ENCODE measurements at places on chromosomes 11 and 22. TPM values are rescaled to one million over a fixed set of nuclear protein-coding genes. Genes with fewer than 3 reads are reported as not detected.
A peak's percentile ranks its signal among the peaks of the same experiment; 100 is the strongest.

The SYCE3 gene
- total RNA-seq, result not detected

DNA sequence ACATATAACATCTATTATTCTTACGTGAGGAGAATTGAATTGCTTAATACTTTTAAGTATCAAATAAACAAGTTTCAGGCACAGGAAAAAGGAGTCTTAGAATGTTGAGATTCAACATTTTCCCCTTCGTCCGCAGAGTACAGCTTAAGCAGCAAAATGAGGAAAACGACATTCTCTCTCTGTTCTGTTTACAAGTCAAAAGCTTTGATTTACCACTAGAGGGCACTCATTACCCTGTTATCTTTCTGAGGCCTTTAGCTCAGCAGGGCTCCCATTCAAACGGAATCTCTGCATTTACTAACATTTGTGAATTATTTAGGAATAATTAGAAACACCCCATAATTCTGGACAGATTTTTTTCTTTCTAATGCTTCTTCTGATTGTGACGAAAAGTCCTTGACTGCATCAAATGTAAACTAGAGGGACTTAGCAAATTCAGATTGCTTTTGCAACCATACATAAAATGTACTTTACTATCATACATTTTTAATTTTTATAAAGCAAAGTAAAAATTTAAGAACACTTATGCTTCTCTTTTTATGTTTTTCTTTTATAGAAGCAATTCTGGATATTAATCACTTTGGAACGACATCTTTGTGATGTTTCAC is 75.0 kb downstream of the JRKL start:
- peak; percentile 67 for DNase-seq

DNA sequence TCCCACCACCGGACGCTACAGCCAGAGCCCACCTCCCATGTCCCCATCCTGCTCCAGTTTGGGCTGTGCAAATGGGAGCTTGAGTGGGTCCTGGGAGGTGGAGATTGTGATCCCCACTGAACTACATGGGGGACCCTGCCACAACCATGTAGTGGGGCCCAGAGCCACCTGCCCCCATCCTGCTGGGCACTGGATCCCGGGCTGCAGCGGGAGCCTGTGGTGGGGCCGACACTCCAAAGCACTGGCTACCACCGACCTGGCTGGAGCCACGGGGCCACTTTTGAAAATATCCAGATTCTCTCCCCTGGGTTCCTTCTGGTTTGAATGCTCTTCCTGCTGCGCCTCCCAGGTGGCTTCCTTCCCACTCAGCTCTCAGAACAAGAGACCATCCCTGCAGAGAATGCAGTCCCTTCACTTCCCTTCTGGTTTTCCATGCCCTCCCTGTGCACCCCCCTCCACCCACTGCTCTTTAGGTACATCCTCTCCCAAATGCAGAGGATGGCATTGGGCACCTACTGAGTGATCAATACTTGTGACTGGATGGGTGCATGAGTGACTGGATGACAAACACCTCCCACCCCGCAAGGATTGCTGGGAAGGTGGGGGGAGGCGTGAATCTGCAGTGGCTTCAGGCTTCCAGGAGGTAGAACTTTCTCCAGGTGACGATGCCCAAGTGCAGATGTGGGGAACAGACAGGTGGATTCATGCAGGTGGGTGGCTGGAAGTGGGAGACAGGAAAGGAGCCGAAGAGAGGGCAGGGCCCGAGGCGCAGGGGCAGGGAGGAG is 846 bp upstream of the UNC93B1 start:
- DNase-seq, result peak; percentile 84

GRCh38 chr11:102244681-102245409 is 72.4 kb upstream of the BIRC3 start:
- peak; percentile 53 for DNase-seq

The KLHDC7B gene
- total RNA-seq, result 0.69 TPM

The SPTBN2 gene
- 18.5 TPM for total RNA-seq

Data from HCT116 (cell line).